ENCODE measurements at places on chromosomes 3 and 15. TPM values are rescaled to one million over a fixed set of nuclear protein-coding genes. Genes with fewer than 3 reads are reported as not detected.

GRCh38 chr15:90822204-90822955 lies 46.0 kb upstream of the FURIN start:
- no peak for DNase-seq

DNA sequence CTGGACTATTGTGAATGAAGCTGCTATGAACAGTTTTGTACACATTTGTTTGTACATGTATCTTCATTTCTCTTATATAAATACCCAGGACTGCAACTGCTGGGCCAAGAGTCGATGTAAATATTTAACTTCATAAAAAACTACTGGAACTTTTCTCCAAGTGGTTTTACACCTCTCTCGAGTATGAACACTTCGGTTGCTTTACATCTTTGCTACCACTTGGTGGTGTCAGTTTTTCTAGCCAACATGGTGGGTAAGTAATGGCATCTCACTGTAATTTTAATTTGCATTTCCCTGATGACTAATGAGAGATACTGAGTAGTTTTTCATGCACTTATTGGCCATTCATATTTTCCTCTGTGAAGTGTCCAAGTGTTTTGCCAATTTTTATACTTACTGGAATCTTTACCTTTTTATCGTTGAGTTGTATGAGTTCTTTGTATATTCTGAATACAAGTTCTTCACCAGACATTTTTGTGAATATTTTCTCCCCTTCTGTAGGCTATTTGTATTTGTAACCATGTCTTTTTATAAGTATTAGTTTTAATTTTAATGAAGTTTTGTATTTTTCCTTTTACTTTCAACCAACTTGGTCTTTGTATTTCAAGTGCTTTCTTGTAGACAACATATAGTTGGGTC lies 44.4 kb downstream of the PCOLCE2 start:
- no peak for DNase-seq

- DNase-seq, result no peak
These were observed 88.7 kb downstream of the CACNA2D3 start for GRCh38 chr3:54211097-54211496.

GRCh38 chr15:80576519-80577090 lies 118.5 kb upstream of the ABHD17C start:
- DNase-seq, result no peak

ZBBX gene
- not detected for polyA plus RNA-seq
